ENCODE measurements at places on chromosomes 2 and 18.

DNA sequence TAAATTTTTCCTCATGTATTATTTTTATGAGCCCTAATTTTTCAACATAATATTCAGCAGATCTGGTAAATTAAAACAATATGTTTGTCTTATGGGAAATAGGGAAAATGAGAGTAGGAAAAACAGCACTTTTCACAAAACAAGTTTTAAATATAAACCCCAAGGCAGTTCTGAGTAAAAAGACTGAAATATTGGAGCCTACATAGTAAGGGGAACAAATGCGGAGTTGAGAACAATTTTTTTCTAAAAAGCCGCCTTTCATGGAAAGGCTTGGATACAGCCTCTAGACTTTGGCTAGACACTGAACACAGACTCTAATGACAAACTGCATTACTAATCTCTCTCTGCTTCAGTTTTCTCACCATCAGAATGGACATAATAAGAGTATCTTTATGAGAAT lies 174.1 kb downstream of the NOL4 start:
- DNase-seq, result no peak

GRCh38 chr18:23170137-23170536 lies 34.9 kb downstream of the CABLES1 start:
- no peak for DNase-seq

- DNase-seq, result no peak
Observed at GRCh38 chr2:8046849-8047248, 635.0 kb upstream of the ID2 start.

DNA sequence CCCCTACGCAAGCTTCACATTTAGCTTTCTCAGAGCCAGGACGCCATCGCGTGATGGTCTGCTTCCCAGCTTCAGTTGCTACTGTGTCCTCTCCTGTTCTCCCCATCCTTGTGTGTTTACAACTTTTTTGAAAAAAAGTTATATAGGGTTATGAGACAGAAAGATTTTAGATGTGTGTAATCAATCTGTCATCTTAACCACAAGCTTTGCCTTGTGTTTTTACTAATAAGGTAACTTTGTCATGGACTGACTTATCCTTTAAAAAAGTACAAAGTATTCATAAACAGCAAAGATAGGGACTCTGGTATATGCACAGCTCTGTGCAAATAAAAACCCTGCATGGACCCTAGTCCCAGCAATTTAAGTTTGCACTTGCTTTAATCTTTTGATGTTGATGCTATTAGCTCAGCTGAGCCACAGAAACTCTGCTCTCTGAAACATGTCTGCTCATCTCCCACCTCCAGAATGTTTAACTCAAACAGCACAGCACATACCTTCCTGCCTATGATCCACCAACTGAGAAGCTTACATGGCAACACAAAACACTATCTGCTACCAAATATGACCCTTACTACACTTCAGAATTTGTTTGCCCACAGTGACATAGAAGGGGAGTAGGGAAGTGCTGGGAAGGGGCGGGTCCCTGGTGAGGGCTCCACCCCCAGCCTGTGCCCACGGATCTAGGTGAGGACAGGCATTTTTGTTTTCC lies 42.7 kb downstream of the SAP130 start:
- no peak for DNase-seq

DNA sequence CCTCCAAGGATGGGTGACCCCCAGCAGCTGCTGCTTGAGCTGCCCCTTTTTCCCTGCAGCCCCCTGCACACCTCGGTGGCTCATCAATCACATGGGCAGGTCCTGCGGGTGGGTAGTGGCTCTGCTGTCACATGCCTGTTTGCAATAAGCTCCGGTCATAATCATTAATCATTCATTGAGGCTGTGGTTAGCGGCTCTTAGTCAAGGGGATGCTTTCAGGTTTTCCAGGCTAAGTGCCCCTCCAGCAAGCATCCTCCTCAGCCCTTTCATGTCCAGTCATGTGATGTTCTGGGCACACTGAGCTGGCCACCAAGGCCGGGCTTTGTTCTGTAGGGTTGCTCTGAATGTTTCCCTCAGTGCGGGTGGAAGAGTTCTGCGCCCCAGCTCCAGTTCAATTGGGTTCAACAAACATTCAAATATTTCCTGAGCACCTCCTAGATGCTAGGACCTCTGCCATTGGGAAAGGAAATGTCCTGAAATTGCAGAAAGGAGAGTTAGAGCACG lies 96.4 kb upstream of the LDAH start:
- DNase-seq, result no peak

DNA sequence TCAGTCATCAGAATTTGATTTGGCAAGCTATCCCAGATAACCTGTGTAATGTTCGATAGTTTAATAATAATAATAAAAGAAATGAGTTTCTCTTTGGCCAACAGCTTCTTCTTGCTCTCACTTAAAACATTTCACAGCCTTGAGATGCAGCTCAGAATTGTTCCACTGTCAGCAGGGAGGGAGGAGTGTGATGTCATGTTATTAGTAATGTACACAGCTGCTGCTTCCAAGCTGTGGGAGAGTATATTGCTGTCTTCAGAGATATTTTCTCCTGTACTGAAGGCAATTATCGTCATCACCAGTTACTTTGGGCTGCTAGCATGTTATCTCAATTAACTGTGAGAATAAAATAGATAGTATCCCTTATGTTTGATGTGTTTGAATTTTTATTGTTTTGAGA lies 146.9 kb upstream of the MAP3K20 start:
- no peak for DNase-seq

DNA sequence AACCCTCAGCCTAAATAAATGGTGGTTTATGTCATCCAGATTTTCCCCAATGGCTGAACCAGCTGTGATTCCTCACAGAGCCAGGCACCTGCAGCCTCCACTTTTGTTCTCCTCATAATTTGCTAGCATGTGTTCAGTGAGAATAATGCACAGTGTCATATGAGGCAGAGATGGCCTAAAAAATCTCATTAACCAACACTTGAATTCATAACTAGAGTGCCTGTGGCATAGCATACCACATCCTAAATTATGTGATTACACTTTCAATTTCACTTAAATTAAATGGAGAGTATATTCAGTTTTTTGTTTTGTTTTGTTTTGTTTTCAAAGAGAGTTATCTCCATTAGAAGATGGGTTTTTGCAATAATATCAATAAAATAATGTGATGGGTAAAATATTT lies 488.0 kb downstream of the CBLN2 start:
- DNase-seq, result no peak

- no peak for DNase-seq
Observed at GRCh38 chr2:17800219-17800618, 16.0 kb upstream of the MSGN1 start.

- no peak for DNase-seq
Observed at GRCh38 chr2:121002597-121002996, 266.9 kb downstream of the GLI2 start.

- no peak for DNase-seq
Observed at GRCh38 chr2:183112577-183112976, 11.7 kb upstream of the NUP35 start.

DNA sequence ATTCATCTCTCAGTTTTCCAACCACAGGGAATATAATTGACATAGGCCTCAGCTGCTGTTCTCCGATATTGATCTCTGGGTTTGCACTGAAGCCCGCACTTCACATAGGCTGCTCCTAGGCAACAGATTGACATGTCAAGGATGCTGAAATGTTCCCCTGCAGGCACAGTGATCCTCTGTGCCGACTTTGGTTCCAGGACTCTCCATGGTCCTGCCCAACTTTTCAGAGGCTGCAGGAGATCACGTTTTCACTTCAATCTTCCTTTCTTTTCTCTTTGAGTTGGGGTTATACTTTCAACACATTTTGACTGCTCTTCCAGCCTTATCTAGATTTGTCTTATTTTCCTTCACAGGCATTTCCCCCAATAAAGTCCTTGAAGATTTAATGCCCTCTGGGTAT lies 1361.0 kb downstream of the DSC3 start:
- no peak for DNase-seq

Data from HS-27A (cell line).